ENCODE measurements at places on chromosomes 16 and 17.

- DNase-seq = no peak
Observed at GRCh38 chr16:9843424-9844018, 338.7 kb downstream of the GRIN2A start.

DNA sequence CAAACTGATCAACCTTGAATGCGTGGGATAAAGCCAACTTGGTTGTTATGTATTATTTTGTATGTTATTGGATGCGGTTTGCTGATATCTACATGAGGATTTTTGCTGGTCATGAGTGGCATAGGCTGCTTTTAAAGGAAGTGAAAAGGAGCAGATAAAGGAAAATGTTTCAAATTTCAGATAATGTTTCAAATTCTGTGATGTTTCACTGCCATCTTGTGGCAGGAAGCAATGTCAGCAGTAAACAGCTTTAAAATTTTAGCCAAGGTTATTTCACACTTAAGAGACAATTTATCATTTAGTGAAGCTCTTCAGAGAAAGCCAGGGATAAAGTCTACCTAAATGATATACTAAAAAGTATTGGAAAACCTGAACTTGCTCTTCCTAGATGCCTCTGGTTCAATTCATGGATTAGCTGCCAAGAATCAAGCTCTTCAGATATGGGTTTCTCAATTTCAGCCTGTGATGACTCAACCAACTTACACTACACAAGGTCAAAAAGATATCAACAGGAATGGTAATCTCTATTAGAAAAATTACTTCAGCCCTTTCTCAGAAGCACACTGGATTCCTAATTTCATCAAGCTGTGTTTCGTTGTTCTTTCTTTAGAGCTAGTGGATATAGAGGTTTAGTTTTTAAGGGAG is 136.0 kb upstream of the C17orf78 start:
- DNase-seq = no peak

GRCh38 chr17:74417178-74418045 is 14.5 kb upstream of the GPRC5C start:
- DNase-seq = no peak

DNA sequence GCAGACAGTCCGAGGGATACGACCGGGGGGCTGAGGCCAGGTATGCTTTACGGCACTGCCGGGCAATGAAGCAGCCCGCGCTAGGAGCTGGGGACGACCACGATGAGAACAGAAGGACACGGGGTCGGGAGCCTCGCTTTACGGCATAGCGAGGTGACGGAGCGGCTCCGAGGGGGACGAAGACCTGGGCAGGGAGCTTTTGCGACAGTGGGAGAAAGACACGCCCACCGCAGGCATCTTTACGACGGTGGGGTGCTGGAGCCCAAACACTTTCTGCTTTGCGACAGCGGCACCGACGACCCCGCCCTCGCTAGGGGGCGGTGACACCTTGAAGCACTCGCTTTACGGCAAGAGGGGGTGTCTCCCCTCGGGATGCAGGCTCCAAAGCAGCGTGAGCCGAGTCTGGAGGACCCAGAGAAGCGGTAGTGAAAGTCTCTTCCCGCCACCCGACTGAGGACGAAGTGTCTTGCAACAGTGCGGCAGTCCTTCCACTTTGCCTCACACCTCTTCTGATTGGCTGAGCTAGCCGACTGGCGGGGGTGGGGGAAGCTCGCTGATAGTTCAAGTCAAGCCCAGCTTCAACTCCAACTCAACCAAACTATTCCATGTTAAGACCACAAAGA is 350 bp upstream of the NEURL4 start:
- peak; percentile 96 for DNase-seq

DNA sequence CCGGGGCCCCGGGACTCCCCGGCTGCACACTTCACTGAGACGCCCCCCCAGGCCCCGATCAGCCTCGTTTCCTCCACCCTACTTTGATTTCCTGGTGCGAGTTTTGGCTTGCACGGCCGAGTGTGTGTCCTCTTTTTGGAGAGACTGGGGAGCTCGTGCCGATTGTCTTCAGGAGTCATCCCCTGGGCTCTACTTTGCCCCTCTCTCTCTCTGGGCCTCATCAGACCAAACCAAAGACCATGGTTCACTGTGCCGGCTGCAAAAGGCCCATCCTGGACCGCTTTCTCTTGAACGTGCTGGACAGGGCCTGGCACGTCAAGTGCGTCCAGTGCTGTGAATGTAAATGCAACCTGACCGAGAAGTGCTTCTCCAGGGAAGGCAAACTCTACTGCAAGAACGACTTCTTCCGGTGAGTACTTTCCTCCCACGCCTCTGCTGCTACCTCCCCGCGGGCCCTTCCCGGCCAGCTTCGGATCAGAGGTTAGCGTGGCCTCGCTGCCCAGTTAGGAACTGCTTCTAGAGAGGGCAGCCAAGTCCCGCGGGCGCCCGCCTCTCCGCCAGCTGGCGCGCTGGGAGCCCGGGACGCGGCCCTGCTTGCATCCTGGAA is 787 bp downstream of the LHX1 start:
- no peak for DNase-seq
